ENCODE measurements at places on chromosomes 7 and 10.

DNA sequence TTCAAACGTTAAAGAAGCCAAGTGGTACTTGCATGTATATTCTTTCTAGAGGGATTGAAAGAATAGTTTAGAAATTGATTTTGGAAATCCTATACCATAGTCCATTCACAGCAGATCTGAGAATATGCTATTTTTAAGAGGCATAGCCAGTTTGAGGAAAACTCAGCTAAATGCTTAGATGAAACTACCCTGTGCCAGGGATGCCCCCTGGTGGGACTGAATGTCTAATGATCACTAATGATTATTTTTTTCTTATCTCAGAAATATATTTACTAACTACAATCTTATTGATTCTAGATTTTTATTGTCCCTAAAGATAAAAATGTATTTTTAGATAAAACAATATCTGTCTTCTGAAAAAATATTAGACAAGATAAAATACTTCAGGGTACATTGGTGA lies 844.9 kb upstream of the PHF14 start:
- DNase-seq, result no peak

GRCh38 chr10:5323446-5323845 lies 41.3 kb upstream of the UCN3 start:
- no peak for DNase-seq

DNA sequence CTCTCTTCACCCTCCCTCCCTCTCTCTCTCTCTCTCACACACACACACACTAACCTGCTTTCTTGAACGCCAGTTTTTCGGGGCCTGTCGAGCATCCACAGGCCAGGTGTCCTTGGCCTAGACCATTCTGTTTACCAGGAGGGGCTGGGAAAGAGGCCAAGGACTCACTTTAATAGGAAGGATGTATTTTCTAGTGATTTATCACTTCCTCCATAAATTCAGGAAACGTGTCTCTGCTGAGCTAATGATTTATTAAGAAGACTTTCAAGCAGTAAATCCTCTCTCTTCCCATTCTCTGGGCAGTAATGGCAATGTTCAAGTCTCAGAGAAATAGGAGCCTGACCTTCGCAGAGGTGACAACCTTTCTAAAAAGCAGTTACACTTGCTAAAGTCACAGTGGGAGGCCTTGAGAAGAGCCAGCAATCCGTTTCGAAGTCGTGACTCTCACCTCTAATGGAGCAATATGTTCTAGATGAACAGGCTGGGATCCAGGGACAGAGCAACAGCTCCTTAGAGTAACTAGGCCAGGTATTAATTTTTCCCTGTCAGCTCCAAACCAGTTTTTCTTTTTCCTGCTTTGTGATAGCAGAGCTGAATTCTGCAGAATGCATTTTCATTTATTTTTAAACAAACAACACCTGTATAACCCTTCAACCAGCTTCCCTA lies 1357.5 kb upstream of the SORCS1 start:
- DNase-seq, result no peak

- DNase-seq, result peak; percentile 48
Measured at GRCh38 chr10:76086761-76087639, 655.6 kb downstream of the LRMDA start.

- no peak for DNase-seq
Measured at GRCh38 chr7:48419401-48419800, 248.1 kb downstream of the ABCA13 start.

GRCh38 chr7:28533731-28534531 lies 121.6 kb downstream of the CREB5 start:
- DNase-seq, result no peak

GRCh38 chr10:72016608-72017300 lies 52.6 kb downstream of the CHST3 start:
- no peak for DNase-seq

DNA sequence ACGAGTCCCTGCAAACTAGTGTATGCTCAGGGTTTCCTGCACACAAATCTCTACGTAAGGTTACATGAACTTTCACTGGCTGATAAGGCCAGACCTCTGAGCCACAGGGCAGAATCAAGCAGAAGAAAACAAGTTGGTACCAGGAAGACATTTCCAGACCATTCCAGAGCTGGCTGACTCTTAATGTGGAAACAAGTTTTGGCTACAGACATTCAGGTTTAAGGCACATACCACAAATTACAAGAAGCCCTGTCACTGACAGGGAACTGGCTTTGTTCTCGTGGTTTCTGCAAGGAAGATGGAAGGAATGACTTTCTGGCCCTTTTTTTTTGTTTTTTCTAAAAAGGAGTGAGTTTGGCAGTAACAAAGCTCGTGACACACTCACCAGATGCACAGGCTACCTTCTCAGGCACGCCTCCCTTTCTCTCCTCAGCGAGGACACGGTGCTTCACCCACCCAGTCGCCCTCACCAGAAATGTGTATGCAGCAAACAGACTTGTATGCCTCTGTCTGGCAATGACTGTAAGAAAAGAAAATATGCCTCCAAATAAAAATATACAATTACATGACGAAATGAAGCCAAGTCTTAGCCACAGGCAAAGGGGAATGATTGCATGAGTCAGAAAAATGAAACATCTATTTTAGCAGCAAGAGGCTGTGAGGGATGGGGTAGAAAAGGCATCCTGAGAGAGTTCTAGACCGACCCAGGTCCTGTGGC lies 22.6 kb downstream of the PLAC9 start:
- DNase-seq, result no peak

- DNase-seq, result no peak
Measured at GRCh38 chr7:81621893-81622292, 148.0 kb downstream of the HGF start.

DNA sequence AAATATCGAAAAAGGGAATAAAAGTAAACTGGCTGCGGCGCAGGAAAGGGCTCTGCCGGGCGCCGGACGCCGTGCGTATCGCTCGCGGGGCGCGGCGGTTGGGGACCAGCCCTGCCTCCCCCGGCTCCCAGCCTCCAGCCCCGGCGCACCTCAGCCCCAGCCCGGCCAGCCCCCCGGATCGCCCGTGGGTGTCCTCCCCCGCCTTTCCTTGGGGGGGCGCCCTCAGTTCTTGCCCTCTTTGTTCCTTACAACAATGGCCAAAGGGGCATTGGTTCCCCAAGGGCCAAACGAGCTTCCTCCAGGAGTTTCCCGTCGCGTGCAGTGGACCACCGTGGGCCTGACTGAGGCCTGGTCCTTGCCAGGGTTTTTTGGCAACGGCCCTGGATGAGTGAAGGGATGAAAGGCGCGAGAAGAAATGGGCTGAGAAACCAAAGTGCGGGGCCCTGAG lies 1.2 kb downstream of the MACROH2A2 start:
- no peak for DNase-seq

DNA sequence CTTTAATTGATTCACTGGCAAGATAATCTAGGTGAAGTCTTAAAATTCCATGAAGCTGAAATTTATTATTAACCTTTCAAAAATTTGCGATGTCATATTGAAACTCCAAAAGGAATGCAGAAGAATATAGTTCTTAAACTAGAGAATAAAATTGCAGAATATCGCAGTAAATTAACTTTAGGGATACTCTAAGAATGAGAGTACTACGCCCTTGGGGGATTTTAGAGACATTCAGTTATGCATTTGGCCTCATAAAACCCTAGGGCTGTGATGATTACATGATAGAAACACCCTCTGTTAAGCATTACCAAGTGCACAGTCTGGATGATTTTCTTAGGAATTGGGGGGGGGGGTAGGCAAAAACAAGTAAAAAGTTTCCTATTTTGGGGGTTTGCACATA lies 3.7 kb downstream of the WNT2 start:
- no peak for DNase-seq

DNA sequence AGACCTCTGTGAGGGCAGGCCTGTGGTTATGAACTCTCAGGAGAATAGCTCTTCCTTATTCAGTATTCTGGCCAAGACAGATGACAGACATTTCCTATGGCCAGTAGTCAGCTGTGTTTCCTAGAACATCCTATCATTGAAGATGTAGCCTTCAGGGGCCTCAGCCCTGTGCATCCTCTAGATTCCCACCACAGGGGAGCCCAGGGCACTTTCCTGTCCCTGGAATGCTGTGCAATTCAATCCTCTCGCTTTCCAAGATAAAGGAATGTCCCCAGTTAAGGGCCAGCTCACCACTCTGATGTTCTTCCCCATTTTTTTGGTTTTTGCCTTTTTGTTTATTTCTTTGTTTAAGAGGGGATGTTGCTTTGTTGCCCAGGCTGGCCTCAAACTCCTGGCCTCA lies 578.8 kb upstream of the C7orf33 start:
- DNase-seq, result no peak

DNA sequence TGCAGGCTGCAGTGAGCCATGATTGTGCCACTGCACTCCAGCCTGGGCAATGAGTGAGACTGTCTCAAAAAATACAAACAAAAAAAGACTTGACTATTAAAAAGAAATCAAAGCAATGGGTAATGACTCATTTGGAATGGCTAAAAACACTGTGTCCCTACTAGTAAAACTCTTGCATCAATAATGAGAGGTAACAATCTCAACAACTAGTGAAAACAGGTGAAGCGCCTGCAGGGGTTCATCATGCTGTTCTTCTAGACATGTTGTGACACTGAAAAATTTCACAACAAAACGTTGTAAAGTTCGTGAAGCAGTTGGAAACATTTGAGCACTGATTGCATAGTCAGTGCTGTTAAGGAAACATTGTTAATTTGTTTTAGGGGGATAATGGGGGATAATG lies 26.9 kb upstream of the SLC29A4 start:
- no peak for DNase-seq

- no peak for DNase-seq
Measured at GRCh38 chr10:60992636-60993035, 48.7 kb upstream of the RHOBTB1 start.

GRCh38 chr7:149171892-149172533 lies 23.3 kb upstream of the ZNF282 start:
- DNase-seq, result no peak

DNA sequence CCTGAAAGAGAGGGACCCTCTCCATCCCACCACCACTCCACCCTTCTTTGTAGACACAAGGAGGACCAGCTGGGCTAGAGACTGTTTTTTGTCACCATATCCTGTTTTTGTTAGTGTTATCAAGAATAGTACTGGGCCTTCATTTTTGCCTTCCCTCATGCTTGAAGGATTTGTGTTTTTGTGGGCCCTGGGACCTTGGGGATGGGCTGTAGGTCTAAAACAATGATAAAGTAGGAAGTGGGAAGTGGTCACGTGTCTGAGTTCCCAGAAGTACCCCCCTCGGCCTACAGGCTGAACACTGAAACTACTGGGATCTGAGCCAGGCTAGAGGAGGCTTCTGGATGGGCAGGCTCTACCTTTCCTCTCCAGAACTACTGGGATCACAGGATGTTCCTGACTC lies 8.9 kb downstream of the AGFG2 start:
- no peak for DNase-seq

- no peak for DNase-seq
Measured at GRCh38 chr7:91659096-91659495, 221.4 kb downstream of the MTERF1 start.

GRCh38 chr7:116957874-116958273 lies 4.6 kb downstream of the ST7 start:
- no peak for DNase-seq

DNA sequence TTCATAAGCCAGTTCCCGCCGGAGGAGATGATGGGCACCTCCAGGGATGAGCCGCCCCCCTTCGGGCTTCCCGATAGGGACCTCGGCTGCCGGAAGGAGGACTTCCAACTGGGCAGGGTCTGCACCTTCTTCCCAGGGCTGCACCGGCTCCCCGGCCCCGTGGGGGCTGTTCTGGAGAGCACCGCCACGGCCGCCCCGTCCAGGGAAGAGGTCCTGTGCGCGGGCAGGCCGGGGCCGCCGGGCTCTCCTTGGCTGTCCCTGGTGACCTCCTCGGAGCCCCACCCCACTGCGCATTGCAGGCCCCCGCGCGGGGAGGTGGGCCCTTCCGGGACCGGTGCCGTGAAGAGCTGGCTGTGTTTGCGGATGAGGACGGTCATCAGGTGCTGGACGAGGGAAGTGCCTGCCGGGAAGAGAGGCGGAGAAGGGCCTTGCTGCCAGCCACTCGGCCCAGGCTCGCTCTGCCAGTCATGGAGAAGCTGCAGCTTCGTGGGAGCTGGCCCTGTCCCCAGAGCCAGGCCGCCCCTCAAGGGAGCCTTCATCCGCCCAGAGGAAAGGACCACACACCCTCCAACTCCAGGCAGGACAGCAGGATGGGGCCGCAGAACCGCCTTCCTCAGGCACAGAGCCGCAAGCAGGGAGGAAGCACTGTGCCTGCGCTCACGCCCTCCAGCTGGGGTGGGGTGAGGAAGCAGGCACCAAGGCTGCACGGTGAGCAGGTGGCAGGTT lies 144.4 kb downstream of the MAPK8 start:
- peak; percentile 1 for DNase-seq

DNA sequence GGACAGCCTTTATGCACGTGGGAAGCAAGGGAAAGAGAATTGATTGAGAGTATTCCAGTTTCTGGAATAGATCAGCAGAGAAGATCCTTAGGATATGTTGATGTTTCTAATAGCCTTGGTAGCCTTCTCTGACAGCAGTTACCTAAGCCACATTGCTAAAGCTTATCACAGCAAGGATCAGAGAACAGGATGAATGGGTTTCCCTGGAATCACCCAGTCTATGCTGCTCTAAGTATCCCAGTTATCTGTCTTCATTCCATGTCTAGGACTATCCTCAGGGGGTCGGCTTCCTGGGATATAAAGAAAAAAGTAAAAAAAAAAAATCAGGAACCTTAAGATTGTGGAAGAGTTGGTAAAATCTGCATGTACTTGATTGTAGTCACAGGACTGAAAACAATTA lies 352.0 kb upstream of the AKR1E2 start:
- DNase-seq, result no peak

DNA sequence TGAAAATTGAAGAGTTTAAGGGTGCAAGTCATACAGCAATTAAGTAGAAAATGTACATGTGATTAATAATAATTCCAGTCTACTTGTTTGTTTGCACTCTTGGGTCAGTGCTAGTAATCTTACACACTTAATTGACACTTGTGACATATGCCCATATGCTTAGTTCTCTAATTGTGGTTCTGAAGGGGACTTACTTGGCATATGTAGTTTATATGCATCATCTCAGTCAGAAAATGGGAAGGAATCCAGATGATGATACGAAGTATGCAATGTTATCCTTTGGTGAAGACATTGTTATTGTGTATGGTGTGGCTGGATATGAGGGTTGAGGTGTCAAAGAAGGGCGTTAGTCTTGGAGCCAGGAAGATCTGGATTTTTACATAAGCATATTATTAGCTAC lies 193.5 kb upstream of the HDAC9 start:
- no peak for DNase-seq

DNA sequence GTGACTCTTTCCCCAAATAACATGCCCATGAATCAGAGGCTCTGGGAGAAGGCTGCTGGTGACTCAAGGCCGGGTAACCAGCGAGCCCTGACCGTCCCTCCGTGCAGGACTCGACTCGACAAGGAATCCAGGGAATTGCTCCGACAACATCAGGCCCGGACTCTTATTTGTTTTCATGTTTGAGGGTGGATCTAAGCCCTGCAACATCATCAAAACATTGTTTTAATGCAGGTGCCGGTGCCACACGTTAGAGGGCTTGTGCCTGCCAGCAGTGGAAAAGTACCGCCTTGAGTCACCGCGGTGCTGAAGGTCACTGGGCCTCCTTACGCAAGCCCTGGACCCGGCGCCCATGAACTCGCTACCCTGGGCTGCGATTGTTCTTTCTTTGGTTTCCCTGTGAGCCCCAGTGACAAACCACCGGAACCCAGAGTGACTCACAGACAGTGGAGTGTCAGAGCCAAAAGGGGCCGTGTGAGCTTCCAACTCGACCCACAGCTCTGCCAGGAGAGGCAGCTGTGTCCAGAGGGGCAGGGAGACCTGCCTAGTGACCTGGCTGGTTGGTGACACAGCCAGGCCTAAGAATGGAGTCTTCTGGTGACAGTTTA lies 139.4 kb upstream of the SHH start:
- DNase-seq, result peak; percentile 87

Measured in H54 (cell line).